ENCODE measurements at places on chromosomes 4 and X.

- DNase-seq: no peak
Measured at GRCh38 chr4:752196-752861, 46.7 kb downstream of the PCGF3 start.

GRCh38 chr4:140523370-140523856, 555 bp upstream of the ELMOD2 start:
- DNase-seq: no peak

DNA sequence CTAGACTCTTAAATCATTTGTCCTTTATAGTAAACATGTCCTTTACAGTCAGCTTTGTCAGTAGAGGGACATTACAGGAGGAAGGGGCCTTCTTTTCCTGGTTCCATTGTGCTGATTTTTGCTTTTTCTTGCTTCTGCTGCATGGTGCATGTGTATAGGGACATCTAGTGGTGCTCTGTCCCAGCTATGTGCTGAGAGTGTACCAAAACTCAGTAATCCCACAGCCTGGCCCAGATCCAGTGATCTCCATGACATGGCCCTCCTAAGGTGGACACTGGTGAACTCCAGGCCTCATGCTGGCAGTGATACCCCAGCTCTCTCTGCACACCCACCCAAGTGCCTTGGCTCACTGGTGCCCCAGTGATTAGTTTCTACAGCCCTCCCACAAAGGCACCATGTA, 45.2 kb downstream of the MAGEB17 start:
- DNase-seq: no peak

GRCh38 chr4:85701861-85702321, 226.9 kb downstream of the ARHGAP24 start:
- no peak for DNase-seq

GRCh38 chr4:74456849-74457395, 12.0 kb downstream of the AREG start:
- no peak for DNase-seq

GRCh38 chrX:3232262-3232923, 114.1 kb downstream of the MXRA5 start:
- DNase-seq: no peak

DNA sequence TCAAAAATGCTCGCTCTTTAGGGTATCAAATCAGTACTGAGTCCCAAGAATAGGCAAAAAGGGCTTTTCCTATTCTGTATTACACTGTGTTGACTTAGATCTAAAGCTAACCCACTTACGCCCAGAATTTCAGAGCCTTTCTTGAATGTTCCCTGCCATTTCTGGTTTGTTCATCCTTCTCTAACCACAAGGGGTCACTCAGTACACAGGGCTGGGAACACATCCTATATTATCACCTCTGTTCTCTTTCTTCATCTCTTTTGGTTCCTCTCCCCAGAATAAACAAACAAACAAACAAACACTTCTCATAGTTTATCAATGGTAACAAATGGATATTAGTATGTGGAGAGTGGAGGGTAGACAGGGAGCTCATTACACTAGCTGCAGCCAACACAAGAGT, 25.5 kb upstream of the MORC4 start:
- DNase-seq: no peak

DNA sequence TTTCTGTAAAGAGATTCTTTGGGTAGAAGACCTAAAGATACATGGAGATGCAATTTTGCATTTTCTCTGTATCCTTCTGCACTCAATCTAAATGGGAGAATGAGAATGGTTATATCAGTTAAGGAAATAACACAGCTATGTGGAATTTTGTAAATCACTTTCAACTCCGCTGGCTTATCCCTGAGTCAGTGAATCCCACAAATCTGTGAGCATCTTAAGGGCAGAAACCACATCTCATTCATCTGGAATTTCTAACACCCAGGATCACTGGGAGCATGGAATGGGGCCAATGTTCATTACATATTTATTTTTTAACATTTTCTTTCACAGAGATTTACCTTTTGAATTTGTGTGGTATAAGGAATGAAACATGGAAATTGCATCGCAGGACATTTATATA, 167.8 kb downstream of the CFAP47 start:
- no peak for DNase-seq

- DNase-seq: no peak
Measured at GRCh38 chr4:1249731-1250526, 999 bp upstream of the CTBP1 start.

DNA sequence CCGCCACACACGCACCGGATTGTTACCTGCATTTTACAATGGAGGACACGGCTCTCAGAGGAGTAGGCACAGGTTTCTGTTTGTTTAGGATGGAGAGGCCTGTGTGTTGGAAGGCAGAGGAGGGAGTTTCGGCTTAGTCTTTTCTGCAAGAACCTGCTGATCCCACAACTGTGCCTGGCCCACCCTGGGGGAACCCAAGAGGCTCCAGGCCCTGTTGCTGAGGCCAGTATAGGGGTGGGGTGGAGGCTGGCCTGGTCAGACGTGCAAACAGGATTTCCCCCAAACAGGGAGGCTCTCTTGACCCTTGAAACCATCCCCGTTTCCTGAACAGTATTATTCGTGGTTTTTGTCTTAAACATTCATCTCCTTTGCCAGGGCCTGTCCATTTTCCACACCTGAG, 772 bp upstream of the SLC49A3 start:
- no peak for DNase-seq

DNA sequence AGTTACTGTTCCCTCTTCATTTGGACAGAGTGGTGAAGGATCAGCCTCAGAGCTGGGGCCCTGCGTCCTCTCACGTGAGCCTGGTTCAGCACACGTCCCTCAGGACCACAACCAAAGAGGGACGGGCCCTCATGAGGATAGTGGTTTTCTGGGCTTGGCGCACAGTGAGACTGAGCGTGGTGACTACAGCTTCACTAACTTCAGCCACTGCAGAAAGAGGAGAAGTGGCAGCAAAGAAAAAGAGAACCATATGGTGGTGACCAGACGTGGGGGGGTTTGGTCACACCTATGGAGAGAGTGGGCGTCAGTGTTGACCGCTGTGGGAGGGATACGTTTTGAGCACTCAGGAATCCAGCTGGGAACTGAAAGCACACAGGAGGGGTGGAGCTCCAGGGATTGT, 21.8 kb upstream of the TNIP3 start:
- DNase-seq: no peak

GRCh38 chr4:122393276-122393675, 14.5 kb downstream of the ADAD1 start:
- no peak for DNase-seq

DNA sequence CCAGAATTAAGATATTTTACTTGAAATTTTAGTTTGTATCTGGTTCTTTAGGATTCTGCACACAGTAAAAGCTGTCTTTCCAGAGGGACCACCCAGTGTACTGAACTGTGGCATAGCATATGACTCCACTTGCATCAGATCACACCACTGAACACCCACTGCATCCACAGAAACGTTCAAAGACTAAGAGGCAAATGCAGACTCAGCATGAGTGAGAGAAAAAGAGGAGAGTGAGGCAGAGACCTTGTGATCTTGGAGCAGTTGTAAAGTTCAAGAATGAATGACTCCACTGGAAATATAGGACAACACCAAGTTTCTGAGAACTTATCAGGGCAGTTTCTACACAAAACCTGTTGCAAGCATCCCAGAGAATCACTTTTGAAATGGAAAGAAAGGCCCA, 20.8 kb downstream of the PRDM5 start:
- DNase-seq: no peak

GRCh38 chrX:130097507-130098209, 12.6 kb downstream of the ELF4 start:
- DNase-seq: no peak

DNA sequence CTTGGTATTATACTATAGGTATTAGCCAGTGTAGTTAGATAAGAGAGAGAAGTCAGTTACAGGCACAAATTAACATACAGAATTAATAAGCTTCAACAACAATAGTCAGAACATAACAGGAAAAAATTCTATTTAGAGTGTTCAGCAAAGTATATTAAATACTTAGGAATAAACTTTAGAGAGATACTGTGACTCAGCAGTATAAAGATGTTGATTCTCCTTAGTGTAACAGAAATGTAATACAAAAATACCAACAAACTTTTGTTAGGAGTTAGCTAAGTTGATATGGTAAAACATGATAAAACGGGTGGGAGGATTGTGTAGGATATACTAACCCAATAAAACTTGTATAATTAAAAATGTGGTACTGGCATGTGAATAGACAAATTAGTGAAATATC, 154.3 kb downstream of the DIPK2B start:
- no peak for DNase-seq

DNA sequence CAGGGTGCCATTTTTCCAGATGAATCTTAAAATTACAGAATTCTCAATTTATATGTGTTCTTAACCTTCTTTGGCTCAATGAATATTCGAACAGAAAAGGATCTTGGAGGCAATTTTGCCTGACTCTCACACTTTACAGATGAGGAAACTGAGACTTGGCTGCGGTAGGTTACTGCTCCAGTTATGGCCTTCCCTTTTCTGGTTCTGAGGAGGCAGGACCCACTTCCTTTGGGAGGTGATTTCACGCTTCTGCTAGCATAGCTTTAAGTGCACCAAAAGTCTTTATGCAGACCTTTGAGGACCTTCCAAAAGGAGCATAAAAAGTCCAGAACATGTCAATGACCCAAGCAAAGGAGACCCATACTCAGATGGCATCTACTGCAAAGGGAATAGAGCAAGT, 44.7 kb upstream of the KLF3 start:
- no peak for DNase-seq

DNA sequence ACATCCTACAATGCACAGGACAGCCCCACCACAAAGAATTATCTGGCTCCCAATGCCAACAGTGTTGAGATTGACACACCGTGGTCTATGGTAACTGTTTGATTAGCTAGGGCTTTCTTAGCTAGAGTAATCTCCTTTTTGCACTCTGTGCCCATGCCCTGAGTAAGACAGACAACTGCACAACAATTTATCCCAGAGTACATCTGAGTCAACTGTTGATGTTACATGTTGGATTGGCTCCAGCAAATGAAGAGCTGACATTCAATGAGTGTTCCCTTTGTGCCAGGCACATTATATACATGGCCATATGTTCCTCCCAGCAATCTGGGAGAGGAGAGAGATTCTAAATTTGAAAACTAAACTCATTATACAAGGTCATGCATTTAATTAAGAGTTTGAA, 3.9 kb upstream of the FAM9C start:
- DNase-seq: no peak

DNA sequence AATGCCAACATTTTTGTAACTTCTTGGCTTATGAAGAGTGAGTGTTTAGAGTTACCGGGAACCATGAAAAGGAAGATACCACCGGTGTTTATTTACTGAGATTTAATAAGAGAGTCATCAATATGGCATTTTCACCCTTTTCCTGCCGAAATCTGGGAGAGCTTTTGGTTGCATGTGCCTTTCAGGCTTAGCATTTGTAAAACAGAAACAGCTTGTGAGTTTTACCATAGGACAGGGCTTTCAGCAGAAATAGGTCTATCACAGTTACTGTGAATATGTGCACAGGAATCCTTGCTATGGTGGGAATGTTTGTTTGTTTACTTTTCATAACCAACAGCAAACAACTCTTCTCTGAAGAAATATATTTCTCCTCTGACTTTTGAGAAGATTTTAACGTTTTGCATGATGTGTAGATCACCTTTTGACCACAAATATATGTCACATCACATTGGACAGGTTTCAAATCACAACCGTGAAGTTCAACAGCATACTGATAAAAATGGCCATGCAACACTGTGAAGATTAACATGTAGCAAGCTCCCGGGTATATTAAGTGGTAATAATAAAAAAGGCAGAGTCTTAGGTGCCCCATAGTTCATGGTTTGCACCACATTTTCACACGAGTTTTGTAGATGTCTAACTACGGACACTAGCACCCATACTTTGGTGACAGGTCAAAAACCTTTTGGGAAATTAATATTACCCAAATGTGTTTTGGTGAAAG, 21.3 kb downstream of the ARHGAP24 start:
- DNase-seq: no peak

DNA sequence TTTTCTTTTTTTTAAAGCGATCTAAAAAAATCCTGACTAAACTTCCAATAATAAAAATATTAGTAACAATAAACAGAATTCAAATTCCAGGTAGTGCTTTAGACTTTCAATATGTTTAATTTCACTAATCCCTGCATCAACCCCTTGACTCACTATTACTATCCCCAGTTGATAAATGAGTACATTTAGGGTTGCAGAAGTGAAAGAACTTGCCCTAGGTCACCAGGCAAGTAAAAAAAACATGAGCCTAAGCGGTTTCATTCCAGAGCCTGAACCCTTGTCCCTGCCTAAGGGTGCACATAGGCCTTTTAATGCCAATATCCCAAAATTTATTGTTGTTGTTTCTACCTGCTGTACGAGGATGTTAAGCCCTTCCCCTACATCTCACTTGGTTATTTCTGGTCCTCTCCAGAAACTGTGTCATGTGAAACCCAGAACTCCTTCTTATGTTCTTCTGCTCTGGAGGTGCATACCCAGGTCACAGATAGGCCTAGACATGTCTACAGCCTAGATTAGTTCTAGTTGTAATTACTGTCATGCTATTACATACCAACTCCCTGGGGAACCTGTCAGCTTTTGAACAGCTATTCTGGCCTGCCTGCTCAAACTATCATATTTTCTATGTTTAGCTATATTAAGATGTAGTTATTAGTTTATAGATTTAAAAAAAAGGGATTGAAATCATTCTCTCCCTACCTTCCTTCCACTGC, 244.5 kb upstream of the PITX2 start:
- DNase-seq: no peak

DNA sequence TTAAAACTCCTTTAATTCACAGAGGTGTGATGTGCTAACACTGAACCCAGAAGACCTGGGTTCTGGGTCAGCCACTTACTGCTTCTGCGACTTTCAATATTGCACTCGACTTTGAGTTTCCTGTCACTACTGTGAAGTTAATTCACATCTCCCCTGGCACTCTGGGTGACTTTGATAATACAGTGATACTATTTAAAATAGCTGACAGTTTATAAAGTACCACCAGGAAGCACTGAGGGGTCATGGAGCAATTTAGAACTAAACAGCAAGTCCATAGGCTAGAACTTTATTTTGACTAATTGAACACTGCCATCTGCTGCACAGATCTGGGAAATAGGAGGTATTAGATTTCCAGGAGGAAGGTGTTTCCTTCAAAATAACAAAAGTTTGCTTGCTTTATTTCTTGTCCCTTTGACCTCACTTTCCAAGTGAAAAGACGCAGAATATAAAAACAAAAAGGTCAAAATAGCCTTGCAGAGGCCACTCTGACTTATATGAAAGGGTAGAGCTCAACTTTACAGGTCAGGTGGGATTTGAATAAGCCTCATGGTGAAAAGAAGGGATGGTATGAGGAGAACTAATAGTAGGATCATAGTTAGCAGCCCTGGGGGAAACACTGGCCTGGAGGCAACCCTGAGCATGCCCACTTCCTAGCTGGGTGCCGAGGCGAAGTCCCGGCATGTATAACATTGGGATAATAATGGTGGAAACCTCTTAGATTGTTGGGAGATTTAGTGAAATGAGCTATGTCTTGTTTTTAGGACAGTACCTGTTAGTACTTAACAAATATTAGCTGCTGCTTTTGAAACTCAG, 53.4 kb downstream of the ZNF518B start:
- no peak for DNase-seq

- no peak for DNase-seq
Measured at GRCh38 chrX:140086691-140087090, 121.4 kb upstream of the CXorf66 start.

- DNase-seq: no peak
Measured at GRCh38 chrX:11064851-11065600, 46.1 kb upstream of the HCCS start.

- no peak for DNase-seq
Measured at GRCh38 chr4:87038837-87039615, 104.2 kb downstream of the AFF1 start.
